CD4-positive, alpha-beta T cell (primary cell): ENCODE measurements at places on chromosomes 6 and 20.

GRCh38 chr6:168671028-168671862 lies 230.3 kb downstream of the SMOC2 start:
- no peak for DNase-seq

DNA sequence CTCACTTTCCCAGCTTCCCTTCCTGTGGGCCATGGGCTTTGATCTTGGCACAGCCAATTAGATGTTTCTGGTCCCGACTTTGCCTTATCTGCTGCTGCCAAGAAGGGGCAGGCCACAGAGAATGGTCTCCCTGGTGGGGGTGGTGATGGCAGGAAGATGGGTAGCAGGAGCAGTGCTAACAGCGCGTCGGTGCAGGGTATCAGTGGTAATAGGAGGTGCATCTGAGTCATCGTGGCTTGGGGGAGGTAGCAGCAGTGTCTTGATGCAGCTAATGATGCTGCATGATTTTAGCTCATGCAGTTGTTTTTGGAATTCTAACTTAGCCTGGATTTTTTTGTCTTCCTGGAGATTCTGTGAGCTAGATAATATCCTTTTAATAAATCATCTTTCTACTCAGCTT lies 18.9 kb upstream of the MAS1 start:
- DNase-seq = no peak

GRCh38 chr20:6855796-6856195 lies 88.3 kb downstream of the BMP2 start:
- no peak for DNase-seq

DNA sequence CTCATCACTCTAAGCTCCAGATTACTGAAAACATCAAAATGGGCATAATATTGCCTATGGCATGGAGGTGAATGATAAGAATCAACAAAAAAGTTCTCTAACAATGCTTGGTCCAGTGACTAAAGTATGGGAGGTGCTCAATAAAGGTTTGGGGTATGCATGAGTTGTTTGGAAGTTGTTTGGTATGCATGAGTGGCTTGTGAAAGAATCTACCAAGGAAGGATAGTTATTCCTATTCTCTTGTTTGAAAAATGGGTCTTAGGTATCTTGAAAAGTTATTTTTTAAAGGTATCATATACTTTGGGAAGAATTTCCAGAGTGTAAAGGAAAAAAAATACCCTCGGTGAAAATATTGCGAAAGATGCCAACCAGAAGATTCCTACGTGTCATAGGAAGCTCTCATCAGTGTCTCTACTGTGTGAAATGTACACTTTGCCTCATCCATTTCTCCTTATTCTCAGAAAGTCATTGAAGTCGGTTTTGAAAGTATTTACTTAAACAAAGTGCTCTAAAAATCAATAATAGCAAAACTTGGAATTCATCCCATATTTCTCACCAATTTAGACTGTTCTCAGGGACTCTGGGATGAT lies 449.8 kb downstream of the ADGRB3 start:
- no peak for DNase-seq

- DNase-seq = no peak
Measured at GRCh38 chr20:7855545-7855944, 84.7 kb downstream of the HAO1 start.

DNA sequence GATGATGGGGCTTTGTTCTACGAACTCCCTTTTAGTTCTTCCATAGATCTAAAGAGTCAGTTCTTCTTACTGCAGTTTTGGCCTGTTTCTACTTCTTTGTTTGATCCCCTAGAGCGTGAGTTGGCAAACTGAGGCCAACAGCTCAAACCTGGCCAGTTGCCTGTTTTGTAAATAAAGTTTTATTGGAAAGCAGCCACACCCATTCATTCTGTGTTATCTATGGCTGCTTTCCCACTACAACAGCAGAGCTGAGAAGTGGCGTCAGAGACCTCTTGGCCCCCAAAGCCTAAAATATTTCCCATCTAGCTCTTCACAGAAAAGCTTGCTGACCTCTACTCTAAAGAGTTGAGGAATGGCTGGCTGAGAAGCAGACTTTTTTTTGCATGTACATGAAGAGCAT lies 52.2 kb downstream of the EYA2 start:
- no peak for DNase-seq

- no peak for DNase-seq
Measured at GRCh38 chr20:45592574-45593189, 13.6 kb upstream of the WFDC8 start.

GRCh38 chr6:50952092-50952907 lies 133.6 kb downstream of the TFAP2B start:
- DNase-seq = no peak

DNA sequence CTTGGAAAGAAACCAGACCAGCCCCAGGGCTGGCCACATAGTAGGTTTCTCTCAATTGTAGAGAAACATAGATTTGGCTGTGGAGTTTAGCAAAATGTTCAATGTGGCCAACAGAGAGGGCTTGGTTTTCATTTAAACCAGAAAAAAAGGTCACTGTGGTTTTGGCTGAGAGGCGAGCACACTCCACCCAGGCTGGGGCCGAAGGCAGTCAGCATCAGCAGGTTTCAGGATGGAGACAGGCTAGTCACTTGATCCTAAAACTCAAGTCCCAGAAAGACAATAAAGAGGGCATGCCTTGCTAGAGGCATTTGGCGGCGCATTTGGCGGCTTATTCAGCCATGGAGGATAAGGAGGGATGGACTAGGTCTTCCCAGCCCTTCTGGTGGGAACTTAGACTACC lies 73.1 kb downstream of the PRND start:
- no peak for DNase-seq

- DNase-seq = no peak
Measured at GRCh38 chr6:90493332-90493731, 93.5 kb downstream of the MAP3K7 start.
